DMS 273 treated with DMSO at 0.1 percent for 48 hours (cell line): ENCODE measurements at places on chromosomes 2 and 18.

DNA sequence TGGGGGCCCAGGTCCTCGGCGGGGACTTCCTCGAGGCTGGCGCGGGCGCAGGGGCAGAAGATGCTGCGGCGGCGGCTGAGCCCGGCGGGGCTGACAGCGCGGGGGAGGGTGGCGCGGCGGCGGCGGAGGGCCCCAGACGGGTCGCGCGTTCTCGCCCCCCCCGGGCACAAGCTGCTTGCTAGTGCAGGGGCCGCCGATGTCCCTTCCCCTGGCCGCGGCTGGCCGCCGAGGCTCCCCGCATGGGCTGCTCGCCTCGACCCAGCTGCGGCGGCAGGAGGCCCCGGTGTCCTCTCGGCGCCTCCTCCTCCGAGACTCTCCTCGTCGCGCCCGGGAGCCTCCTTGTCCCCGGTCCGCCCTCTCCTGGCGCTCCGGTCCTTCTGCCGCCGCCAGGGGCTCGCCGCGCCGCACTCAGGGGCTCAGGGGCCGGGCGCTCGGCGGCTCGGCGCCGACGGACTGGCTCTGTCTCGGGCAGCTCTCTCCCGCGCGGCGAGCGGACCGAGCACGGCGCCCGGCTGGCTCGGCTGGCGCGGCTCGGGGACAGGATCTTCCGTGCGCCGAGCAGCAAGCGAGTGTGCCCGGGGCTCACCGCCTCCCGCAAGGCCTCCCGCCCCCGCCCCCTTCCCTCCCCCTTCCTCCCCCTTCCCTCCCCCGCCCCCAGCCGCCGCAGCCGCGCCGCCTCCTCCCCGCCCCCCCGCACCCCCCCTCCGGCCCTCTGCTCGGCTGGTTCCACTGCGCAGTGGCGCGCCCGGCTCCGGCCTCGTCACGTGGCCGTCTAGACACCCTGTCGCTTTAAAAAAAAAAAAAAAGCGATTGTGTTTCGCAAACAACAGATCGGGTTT lies 902 bp upstream of the SMAD7 start:
- peak; percentile 71 for DNase-seq

- DNase-seq: no peak
These were observed 86.5 kb upstream of the DTNA start for GRCh38 chr18:34623557-34623956.

- DNase-seq: no peak
These were observed 83.4 kb downstream of the ZFP36L2 start for GRCh38 chr2:43142921-43143438.

GRCh38 chr18:6860804-6861448 lies 131.4 kb downstream of the ARHGAP28 start:
- no peak for DNase-seq

GRCh38 chr2:229244975-229245374 lies 26.1 kb downstream of the PID1 start:
- DNase-seq: no peak
